Fibroblast of lung (primary cell): ENCODE measurements at places on chromosomes 16 and 17. TPM values are rescaled to one million over a fixed set of nuclear protein-coding genes. Genes with fewer than 3 reads are reported as not detected.
A peak's percentile ranks its signal among the peaks of the same experiment; 100 is the strongest.

- DNase-seq = no peak
These were observed 203.2 kb downstream of the NTN1 start for GRCh38 chr17:9224485-9224884.

The DRC3 gene
- 0.27 and 0.37 TPM in 2 replicates for polyA plus RNA-seq

GRCh38 chr17:57080718-57081117 is 4.3 kb upstream of the AKAP1 start:
- no peak for DNase-seq

The SLC47A1 gene
- 0.03 and 0.12 TPM in 2 replicates for polyA plus RNA-seq

The PPP1R1B gene
- polyA plus RNA-seq = 0.05 TPM in 1 of 2 replicates, not detected in the other

- peak; percentile 65 for DNase-seq
These were observed 6.1 kb downstream of the IL21R start for GRCh38 chr16:27408012-27408601.

DNA sequence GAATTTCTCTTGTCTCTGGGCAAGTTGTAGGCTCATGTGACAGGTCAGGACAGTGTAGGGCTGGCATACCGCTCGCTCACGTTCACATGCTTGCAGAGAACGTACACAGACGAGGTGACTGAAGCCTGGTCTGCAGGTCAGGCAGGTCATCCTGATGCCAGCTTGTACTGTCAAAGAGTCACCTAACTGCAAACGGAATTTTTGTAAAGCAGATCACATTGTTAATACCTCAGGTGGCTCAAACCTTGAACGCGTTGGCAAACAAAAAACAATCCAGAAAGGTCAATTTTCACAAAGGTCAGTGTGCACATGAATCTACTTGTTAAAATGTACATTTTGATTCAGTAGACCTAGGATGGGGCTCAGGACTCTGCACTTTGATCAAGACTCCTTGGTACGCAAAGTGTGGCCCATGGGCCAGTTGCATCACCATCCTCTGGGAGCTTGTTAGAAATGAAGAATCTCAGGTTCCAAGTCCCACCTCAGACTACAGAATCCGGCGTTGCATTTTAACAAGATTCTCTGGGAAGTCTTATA is 28.6 kb downstream of the ANKRD40 start:
- no peak for DNase-seq

- DNase-seq = no peak
These were observed 9.9 kb upstream of the MVD start for GRCh38 chr16:88672776-88673175.

The PDE6G gene
- polyA plus RNA-seq = 0.64 and 0.75 TPM in 2 replicates

The CDT1 gene
- polyA plus RNA-seq = 1.3 and 4.5 TPM in 2 replicates

GRCh38 chr17:50596191-50597037 is 35.9 kb downstream of the CACNA1G start:
- DNase-seq = no peak

DNA sequence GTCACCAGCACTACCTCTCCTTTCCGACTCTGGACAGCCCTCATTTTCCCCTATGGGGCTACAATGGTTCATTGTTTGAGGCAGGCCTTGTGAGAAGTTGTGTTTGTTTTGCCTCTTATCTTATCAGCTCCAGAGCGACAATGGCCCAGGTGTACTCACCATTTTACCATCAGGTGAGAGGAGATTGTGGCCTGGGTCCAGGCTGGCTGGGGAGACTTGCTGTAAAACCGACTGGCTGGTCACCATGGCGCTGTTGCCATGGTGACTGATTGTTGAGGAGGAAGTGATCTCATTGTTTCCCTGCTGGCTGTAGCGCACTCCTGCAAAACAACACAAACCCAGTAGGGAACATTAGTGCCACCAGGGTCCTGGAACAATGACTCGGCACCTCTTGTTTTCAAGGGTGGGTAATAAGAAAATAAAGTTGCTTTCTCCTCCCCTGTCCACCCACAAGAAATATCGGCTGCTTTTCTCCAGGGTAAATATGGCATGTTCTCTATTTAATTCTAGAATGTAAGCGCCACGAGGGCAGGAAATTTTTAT is 34.4 kb downstream of the HNF1B start:
- peak; percentile 77 for DNase-seq
